Activated CD4-positive, alpha-beta T cell treated with anti-CD3 and anti-CD28 coated beads, Interleukin-2, amount 50 U/mL, for 4 hours (primary cell): ENCODE measurements at places on chromosomes 3 and 15.
A peak's percentile ranks its signal among the peaks of the same experiment; 100 is the strongest.

DNA sequence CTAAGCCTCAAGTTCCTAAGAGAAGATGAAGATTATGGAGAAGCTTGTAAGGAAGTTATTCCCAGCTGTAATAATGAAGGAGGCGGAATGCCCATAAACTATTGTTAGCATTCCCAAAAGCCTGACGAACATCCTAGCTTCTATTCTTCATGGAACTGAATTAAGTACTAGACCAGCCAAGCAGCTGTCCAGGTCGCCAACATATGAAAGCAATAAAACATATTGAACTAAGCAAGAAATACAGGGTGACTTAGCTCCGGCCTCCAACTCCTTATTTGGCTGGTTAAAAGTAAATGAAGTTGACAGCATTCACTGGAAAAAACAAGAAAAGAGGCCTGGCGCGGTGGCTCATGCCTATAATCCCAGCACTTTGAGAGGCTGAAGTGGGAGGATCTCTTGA is 174.0 kb upstream of the TPM1 start:
- DNase-seq, result no peak

DNA sequence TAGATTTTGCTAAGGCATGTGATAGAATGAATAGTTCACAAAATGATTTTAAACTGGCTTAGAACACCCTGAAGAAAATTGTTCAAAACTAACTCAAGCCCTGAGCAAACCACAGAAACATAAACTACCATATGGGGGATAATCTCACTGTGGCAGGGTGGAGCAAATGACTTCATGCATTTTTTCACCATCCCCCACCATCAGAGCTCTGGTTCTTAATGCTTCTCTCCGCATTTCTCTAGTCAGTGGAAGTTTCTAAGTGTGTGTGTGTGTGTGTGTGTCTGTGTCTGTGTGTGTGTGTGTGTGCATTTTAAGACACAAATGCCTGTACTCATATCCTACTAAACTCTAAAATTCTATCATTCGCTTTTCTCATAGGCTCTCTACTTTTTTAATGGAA is 107.1 kb upstream of the PHLDB2 start:
- DNase-seq, result no peak

DNA sequence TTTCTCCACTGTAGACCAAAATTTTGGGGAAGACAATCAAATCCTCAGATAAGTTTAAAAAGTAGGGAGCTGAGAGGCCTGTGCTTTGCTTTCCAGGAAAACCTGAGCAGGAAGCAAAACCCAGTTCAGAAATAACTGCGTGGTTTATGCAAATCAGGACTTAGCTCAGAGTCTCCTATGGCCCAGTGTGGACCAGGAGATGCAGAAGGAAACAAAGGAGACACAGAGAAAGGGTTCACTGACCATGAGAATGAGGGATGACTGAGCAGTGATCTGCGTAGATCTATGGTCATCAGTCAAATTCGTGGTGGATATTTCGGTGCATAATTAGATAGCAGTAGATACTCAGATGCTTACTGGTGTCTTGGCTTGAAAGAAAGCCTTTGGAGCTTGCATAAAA is 196.6 kb downstream of the TPRG1 start:
- no peak for DNase-seq

- DNase-seq, result no peak
Measured at GRCh38 chr3:61615643-61616042, 54.3 kb downstream of the PTPRG start.

DNA sequence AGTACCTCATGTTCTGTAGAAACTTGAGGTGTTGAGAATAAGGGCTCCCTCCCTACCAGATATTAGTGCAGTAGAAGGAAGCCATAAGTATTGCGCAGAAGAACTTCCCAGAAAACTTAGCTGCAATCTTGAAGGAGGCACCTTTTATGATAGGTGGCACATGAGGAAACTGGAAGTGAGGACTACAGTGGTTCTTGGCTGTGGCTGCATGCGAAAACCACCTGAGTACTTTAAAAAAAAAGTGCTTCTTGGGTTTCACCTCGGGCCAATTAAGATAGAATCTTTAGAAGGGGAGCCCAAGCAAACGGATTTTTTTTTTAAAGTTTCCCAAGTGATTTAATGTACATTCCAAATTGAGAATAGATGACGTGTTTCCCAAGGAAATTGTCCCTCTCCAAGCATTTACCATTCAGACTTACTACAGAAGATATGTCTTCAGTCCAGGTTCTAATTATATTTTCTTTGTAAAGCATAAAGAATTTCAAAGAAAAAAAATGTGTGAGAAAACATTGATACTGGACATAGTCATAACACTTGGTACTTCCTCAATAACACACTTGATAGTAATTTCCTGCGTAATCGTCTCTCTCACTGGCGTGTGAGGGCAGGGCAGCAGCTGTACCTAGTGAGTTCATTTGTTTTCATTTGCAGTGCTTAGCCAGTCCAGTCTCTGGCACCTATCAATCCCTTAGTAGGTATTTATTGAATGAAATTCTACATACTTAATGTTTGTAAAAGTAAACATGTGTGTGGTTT is 12.3 kb upstream of the NR1I2 start:
- DNase-seq, result no peak

- DNase-seq, result no peak
Measured at GRCh38 chr3:160136421-160136820, 88.8 kb upstream of the C3orf80 start.

DNA sequence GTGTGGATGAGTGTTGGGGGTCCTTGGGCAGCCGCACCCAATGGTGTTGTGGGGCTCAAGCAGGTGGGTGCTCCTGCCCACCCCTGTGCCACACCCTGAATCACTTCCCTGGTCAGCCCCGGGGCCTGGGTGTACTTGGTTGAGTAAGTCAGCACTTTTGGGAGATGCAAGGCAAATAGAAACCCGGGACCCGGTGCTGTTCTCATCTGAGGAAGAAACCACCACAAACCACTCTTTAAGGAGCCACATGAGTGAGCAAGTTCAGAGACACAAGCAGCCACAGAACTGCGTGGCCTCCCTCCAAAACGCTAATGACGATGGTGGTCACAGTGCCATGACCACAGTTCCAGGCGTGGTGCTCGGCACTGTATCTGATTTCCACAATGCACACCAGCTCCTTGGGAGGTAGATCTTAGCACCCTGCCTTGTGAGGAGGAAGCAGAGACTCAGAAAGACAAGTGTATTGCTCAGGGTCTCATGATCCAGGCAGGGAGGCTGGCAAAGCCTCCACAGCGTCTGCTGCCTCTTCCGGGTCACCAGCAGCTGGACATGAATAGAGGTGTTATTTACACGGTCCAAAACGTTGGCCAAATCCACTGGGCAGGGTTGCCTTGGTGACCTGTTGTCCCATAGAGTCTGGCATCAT is 118.2 kb upstream of the ALDH1A3 start:
- DNase-seq, result no peak

GRCh38 chr3:165884518-165884917 is 47.3 kb upstream of the BCHE start:
- no peak for DNase-seq

GRCh38 chr3:151067158-151067557 is 18.3 kb upstream of the MED12L start:
- DNase-seq, result no peak

- DNase-seq, result no peak
Measured at GRCh38 chr3:66609660-66610561, 109.1 kb upstream of the LRIG1 start.

DNA sequence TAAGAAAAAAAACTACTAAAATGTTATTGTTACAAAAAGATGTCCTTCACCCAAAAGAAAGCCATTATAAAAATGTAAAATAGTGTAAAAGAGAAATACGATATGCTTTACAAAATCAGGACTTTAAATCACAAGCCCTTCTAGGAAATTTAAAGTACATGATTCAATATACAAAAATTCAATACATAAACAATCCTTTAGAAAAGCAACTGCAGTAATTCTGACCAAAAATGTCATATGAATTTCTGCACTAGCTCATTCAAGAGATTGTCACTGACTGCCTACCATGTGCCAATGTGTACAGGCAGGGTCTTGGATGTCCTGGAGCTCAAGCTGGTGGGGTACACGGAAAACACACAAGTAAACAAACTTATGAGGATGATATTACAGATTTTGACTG is 2.5 kb downstream of the MORC1 start:
- DNase-seq, result no peak

DNA sequence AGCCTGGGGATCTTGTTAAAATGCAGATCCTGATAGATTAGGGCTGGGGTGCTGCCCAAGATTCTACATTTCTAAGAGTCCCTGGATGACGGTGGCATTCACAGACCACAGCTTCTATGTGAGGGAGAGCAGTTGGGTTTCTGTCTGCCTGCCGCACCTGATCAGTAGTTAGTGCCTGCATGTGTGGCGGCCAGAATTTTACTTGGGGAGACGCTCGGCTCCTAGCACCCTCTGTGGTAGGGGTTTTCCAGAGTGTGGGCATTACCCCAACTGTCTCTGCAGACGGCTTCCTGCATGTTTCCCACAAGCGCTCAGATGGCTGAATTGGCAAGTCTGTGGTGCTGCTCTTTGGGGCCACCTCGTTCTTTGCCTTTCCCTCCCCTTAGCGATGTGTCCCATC is 8.3 kb downstream of the GHRL start:
- DNase-seq, result peak; percentile 48

DNA sequence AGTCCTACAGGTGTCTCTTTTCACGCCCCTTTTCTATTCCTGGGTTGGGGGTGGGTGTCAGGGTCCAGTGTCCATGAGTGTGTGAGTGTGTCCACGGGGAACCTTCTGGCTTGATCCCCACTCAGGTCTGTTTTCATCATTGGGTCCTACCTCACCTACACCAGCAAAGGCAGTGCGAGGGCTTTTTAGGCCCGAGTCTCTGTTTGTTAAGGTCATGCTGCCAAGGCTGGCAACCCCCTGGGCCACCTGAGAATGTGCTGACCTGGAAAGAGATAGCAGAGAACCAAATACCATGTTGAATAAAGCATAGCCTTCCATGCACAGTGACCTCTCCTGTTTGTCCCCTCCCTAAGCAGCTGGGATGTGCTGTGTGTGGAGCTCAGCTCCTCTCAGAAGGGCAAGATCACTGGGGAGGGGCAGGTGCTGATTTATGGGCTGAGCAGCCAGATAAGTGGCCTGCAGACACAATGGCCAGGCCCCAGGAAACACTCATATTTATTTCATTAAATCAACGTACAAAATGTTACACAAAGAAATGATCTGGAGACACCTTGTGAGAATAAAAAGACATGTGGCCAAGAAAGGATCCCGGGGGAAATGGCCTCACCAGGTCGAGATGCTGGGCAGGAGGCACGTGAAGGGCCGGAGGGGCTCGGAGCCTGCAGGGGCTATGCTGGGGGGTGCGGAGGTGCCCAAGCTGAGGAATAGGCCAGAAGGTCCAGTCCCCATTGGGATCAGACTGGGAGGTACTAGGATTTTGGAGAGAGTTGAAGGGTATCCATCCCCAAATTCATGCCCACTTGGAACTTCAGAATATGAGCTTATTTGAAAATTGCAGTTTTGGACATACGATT is 36.1 kb downstream of the RAB6B start:
- no peak for DNase-seq

GRCh38 chr3:175511219-175511785 is 652.2 kb downstream of the NAALADL2 start:
- no peak for DNase-seq

DNA sequence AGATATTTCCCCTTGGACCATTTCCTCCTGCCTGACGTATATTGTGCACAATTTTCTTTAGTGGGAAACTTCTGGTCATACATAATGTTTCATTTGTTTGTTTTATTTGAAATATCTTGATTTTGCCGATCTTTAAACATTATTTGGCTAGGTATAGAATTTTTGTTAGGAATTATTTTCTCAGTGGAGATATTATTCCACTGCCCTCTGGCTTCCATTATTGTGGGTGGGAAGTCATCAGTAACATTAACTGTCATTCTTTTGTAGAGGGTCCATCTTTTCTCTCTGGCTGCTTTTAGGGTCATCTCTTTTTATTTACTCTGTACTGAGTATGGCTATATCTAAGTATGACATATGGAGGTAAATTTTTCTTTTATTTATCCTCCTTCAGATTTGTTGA is 135.5 kb upstream of the LIPC start:
- DNase-seq, result no peak

DNA sequence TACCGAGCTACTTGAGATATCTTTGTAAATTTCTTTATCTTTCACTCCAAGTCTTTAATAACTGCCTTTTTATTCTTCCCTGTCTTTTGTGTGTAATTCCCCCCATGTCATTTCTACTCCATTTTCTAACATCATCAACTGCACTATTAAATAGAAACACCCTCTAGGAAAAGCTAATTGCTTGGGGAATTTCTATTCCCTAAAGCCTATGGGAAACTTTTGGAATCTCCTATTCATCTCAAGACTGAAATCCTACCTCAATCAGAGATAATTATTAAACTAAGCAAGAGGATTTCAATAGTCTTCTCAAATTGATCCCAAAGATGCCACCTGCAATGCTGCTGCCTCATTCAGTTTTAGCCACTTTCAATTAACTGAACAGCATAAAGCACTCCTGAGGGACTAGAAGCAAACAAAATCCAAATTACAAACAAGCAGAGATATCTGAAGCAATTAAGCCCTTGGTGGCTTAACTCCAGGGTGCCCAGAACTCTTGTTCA is 598.7 kb downstream of the IGSF11 start:
- no peak for DNase-seq
